ENCODE measurements at places on chromosomes 5 and 9.

GRCh38 chr5:18305288-18305924 is 671.1 kb downstream of the TAF11L14 start:
- DNase-seq = no peak

GRCh38 chr9:2321523-2322148 is 300.0 kb upstream of the VLDLR start:
- no peak for DNase-seq

DNA sequence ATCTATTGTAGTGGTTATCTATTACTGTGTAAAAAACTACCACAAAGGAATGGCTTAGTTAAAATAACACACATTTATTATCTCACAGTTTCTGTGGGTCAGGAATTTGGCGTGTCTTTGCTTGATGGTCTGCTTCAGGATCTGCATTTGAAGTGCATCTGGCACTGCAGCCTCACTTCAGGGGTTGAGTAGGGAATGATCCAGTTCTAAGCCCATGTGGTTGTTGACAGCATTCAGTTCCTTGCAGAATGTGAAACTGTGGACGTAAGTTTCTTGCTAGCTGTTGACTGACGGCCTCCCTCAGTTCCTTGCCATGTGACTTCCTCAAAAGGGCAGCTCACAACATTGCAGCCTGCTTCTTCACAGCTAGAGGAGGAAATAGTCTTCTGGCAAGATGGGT is 2.1 kb upstream of the OGN start:
- DNase-seq = peak; percentile 20

- DNase-seq = no peak
These were observed 22.4 kb downstream of the HK3 start for GRCh38 chr5:176876506-176877431.

- DNase-seq = no peak
These were observed 27.2 kb downstream of the CCDC69 start for GRCh38 chr5:151196556-151197290.

DNA sequence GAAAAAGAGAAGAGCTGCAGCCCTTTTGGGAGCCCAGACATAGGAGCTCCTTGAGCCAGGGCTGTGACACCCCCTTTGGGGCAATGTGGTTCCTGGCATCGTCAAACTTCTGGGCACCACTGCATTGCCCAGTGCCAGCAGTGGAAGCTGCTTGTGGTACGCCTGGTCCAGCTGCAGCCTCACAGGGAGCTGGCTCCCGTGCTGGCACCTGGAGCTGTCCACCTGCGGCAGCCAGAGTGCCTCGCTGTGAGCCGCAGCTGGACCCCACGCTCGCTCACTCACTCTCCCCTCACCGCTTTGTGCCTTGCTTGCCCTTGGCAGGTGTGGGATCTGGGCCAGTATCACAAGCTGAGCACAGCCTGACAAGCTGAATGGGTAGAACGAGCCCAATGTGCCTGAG is 1150.8 kb upstream of the CDH6 start:
- no peak for DNase-seq

GRCh38 chr9:132575005-132575609 is 7.3 kb upstream of the BARHL1 start:
- no peak for DNase-seq

DNA sequence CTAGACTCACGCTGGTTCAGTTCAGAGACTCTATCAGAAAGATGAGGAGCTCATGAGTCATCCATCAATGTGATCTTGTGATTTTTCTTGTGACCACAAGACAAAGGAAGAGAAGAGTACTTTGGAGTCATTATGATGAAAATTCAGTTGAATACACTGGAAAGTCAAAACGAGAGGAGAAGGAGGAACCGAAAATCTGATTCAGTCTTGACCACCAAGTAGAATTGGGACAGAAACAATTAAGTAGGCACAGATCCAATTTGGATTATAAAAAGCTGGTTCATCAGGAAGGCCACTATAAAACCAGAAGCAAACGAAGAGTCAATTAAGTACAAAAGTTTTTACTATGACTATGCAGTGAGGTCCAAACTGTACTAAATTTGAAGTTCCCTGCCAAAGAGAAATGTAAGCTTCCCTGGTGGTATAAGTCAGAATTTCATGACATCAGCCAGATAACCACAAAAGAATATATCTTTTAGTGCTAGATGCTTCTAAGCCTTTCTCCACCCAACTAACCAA is 90.9 kb downstream of the THBS4 start:
- DNase-seq = no peak

- peak; percentile 73 for DNase-seq
These were observed 6.9 kb downstream of the FGD3 start for GRCh38 chr9:92954049-92954861.

DNA sequence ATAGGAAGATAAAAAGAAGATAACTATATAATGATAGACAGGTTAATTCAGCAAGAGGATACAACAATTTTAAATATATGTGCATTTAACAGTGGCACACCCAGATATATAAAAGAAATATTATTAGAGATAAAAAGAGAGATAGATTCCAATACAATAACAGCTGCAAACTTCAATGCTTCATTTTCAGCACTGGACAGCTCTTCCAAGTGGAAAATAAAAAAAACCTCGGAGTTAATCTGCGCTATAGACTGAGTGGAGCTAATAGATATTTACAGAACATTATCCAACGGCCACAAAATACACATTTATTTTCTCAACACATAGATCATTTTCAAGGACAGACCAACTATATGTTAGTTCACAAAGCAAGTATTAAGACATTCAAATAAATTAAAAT is 1229.5 kb upstream of the CDH6 start:
- DNase-seq = no peak

- DNase-seq = no peak
These were observed 127.4 kb downstream of the RMI1 start for GRCh38 chr9:84107995-84108394.

DNA sequence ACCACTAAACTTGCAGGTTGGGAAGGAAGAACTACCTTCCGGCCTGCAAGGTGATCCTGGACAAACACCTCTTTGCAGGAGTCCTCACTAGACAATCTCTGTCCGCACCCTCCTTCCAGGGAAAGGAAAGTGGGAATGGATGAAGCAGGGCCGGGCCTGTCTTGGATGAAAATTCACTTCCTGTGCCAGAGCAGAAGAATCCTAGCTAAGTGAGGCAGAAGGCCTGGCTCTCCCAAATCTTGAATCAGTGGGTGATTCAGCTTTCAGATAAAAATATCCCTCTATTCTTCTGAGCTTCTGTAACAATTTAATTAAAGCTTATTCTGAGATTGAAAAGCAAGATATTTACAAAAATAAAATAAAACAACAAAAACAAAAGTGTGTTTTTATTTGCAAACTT is 281.9 kb upstream of the TLE4 start:
- no peak for DNase-seq

GRCh38 chr5:493119-493701 is 31.0 kb downstream of the SLC9A3 start:
- DNase-seq = no peak
